ENCODE measurements at places on chromosomes 7 and 10.

GRCh38 chr7:44379366-44380188, 54.2 kb upstream of the CAMK2B start:
- no peak for DNase-seq

DNA sequence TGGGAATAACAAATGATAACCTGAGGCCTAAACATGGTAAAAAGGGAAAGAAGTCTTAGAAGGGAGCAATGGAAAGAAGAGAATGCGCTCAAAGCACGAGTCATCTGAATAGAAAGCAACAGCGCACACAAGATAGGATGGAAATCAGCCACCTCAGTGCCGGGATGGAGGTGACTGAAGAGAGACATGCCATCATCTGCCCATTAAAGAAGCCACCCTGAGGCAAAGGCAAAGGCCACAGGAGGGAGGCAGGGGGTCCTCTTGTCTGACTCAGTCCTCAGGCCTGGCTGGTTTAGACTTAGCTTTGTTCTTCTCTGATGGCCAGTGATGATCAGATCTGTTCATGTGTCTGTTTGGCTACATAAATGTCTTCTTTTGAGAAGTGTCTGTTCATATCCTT, 180.6 kb downstream of the CHCHD3 start:
- DNase-seq, result no peak

GRCh38 chr7:50826371-50827172, 43.9 kb upstream of the GRB10 start:
- peak; percentile 28 for DNase-seq

DNA sequence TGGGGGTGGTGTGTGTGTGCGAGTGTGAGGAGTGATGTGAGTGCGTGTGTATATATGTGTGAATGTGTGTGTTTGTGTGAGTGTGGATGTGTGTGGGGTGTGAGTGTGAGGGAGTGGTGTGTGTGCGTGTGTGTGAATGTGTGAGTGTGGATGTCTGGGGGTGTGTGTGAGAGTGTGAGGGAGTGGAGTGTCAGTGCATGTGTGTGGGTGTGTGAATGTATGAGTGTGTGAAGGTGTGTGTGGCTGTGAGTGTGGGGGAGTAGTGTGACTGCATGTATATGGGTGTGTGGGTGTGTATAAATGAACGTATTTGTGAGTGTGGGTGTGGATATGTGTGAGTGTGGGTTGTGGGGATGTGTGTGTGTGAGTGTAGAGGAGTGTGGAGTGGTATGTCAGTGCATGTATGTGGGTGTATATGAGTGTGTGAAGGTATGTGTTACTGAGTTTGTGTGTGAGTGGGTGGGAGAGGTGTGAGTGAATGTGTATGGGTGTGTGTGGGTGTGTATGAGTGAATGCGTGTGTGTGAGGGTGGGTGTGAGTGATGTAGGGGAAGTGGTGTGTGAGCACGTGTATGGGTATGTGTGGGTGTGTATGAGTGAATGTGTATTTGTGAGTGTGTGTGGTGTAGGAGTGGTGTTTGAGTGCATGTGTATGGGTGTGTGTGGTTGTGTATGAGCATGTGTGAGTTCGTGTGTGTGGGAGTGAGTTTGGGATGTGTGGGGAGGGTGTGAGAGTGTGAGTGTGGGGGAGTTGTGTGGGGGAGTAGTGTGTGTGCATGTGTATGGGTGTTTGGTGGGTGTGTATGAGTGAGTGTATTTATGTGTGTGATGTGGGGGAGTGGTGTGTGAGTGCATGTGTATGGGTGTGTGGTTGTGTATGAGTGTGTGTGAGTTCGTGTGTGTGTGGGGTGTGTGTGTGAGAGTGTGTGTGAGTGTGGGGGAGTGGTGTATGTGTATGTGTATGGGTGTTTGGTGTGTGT, 28.5 kb upstream of the NUB1 start:
- DNase-seq, result no peak

GRCh38 chr10:63294781-63295180, 161.7 kb downstream of the NRBF2 start:
- no peak for DNase-seq

DNA sequence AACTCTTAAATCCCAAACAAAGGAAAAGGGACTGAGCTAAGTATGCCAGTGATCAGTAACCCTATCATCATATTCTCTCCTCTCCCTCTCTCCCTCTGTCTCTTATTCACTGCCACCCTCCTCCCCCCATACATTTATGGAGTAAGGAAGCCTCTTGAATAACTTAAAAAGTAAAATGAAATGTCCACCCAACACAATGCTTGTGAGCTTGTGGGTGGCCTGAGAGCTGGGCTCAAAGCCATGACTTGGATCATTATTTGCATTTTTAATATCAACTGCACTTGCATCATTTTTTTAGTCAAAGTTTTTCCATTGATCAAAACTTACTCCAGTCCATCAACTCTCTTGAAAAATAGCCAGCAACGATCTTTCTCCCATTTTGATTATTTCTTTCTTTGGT, 46.8 kb downstream of the FAM107B start:
- no peak for DNase-seq

GRCh38 chr7:58086461-58086860, 636.5 kb downstream of the ZNF716 start:
- no peak for DNase-seq

DNA sequence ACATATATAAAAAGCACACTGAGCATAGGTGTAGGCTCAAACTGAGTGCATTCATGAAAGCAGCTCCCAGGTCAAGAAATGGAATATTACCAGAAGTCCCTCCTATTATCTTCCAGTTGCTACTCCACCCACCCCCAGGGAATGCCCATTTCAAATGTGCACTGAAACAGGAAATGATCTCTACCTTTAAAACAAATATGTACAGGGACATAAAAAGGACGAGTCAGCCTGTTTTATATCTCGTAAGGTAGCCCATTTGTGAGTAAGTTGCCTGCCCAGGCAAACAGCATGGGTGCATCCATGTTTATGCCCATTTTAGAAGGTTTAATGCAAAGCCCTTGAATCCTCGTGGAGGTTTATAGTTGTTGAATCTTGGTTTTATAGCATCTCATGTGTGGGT, 10.4 kb downstream of the FFAR4 start:
- DNase-seq, result no peak
